ENCODE measurements at places on chromosomes 3 and 15.

- DNase-seq, result no peak
Observed at GRCh38 chr3:135802171-135802570, 163.4 kb upstream of the PPP2R3A start.

DNA sequence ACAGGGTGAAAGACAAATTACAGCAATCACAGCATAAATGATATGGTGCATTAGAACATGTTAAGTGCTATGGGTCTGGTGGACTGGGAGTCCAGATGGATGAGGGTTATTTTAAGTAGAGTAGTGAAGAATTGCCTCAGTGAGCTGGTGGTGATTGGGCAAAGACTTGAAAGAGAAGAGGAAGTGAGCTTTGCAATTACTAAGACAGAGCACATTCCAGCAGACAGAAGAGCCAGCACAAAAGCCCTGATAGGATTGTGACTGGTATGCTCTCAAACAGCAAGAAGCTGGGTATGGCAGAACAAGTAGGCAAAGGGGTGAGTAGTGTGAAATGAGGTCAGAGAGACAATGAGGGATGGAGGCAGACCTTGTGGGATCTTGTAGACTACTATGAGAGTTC lies 2.1 kb upstream of the ACKR4 start:
- DNase-seq, result no peak

GRCh38 chr15:51697163-51697562 lies 15.9 kb downstream of the SCG3 start:
- DNase-seq, result no peak

- no peak for DNase-seq
Observed at GRCh38 chr15:62953496-62954045, 89.0 kb upstream of the TPM1 start.

- DNase-seq, result no peak
Observed at GRCh38 chr3:12954891-12955650, 113.7 kb upstream of the RPL32 start.

DNA sequence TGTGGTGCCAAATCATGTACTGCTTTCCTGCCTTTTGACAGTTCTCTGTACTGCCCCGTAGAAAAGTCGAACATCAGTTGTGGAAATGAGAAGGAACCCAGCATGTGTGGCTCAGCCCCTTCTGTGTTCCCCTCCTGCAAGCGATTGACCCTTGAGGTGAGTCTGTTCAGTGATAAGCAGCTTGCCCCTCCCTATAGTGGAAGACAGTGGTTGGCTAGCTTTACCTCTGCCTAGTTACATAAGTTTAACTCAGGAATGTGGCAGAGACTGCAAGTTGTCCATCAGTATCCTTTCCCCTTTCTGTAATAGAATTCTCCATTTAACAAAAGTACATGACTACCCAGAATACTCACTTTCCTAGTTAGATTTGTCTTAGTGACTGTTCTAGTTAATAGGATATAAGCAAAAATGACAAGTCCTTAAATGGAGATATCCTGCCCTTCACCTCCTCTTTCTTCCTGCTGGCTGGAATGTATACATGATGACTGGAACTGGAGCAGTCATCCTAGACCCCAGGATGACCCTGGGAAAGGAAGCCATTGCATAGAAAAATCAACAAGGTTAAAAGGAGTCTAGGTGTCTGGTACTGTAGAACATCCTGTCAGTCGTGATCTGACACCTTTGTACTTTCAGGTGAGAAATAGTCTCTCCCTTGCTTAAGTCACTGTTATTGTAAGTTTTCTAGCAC lies 10.6 kb downstream of the SETMAR start:
- DNase-seq, result no peak

- no peak for DNase-seq
Observed at GRCh38 chr3:37145611-37146010, 28.8 kb downstream of the LRRFIP2 start.

Measured in activated T-cell treated with anti-CD3 and anti-CD28 coated beads, Interleukin-2, amount 50 U/mL, for 1 hour (primary cell).